ENCODE measurements at places on chromosomes 7 and 10.
A peak's percentile ranks its signal among the peaks of the same experiment; 100 is the strongest.

- no peak for DNase-seq
These were observed 66.1 kb upstream of the PIP4K2A start for GRCh38 chr10:22780474-22780885.

DNA sequence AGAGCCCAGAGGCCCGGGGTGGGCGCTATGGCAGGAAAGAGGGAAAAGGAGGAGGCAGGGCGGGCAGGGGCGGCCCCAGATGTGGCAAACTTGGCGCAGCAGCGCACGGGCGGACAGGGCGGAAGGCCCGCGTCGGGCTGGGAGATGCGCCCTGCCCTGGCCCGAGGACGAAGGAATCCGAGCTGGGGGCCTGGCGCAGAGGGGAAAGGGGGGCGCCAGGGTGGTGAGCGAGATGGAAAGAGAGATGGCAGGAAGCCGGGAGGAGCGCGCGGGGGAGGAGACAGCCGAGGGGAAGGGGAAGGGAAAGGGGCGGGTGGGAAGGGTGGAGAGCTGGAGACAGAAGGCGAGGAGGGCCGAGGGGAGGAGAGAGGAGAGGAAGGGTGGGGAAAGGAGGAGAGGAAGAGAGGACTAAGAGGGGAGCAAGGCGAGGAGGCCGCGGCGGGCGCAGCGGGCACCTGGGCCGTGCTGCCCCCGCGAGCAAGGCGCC, at the start of gene MARVELD1:
Gene MARVELD1 (plus strand): TSS at position 392 of the 487 bp plus-strand sequence. CDS start 147 bp downstream, outside the sequence.
- DNase-seq: no peak

DNA sequence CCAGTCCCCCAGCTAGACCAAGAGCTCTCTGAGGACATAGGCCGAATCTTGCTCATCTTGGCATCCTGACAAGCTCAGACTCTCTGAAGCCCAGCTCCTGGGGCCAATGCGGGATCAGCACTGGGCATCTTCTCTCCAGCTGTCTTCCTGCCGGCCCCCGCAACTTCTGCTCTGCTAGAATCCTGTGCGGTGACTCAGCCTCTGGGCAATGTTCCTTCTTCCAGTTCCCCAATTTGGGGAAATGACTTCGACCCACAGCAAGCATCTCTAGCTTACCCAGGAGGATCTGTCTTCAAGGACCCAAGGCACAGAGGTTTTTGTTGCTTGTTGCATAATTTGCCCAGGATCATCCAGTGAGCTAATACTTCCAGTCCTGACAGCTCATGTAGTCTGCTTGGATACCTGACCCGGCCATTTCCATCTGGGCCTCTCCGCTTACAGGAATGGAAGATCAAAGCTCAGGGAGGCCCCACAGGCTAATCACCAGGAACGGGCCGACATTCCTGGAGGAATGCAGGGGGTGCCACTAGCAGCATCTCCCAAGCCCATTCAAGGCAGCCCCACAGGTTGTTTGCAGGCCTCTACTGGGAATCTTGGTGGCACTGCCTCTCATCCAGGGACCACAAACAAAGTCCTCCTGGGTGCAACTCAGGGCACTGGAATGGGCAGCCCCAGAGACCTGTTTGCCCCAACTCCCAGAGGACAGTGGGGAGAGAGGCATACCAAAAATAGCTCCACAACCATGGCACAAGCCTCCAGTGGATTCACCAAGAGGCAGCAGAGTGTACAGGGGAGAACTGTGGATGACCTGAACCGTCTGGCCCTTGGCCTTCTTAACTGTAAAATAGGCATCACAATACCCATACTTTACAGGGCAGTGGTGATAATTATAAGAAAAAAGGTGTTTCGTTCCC, 151.9 kb downstream of the NEURL1 start:
- no peak for DNase-seq

DNA sequence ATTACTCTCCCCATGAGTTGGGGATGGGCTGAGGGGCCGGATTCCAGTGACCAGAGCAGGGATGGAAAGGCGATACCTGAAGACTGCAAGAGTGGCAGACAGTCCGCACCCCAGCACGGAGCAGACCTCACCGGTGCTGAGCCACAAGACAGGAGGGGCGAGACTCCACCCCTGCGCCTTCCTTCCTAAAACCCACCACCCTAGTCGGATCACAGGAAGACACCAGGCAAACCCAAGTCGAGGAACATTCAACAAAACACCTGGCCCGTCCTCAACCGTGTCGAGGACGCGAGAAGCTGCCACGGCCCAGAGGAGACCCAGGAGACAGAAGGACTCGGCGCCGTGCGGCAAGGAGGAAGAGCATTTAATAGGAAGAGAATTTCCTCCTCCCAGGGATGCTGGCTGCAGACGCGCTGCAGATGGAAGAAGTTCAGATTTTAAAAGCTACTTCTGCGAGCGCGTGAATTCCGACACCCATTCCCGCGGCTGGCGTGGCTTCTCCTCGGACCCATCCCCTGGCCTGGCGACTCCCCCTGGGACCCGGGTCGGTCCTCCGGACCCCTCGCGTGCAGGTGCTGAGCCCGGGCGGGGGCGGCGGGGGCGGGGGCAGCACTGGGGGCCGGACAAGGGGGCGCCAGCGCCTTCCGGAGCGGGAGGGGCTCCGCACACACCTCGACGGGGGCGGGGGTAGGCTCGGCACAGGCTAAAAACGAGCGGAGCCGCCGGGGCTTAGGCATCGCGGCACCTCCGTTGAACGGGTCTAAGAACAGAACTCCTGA, 563 bp upstream of the UTF1 start:
- no peak for DNase-seq

DNA sequence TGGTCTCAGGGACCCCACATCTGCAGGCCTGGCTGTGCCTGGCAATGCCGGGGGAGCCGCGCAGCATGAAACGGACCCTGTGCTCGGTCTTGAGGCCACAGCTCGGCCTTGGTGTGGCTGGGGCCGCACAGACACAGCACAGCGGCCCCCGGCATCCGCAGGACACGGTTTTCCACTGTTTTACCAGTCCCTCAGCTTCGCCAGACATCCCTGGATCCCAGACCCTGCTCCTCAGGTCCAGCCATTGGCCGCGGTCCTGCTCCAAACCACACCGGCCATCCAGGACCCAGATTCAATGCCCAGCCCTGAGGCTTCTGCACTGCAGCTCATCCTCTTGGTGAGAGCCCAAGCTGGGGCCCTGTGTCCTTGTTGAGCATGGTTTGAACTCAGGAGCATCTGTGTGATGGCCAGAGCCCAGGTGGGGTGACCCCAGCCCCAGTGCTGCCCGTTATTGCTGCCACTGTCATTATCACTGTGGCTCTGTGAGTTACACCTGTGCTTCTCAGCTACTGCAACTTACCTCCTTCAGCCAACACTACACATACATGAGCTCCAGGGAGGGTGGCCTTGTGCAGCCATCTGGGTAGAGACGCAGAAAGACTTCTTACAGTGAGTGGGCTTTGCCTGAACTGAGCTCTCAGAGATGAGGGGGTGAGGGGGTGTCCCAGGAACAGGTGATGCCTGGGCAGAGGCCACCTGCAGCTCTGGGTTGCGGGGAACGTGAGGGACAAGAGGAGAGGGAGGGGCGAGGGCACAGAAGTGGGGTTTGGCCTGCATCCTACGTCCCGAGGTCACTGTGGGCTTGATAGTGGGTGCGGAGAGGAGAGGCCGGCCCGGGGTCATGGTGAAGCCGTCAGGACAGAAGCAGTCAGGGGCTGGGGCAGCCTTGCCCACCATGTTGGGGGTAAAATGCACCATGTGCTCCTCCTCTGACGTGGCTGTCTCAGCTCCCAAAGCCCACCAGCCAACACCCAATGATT, 567.6 kb downstream of the PTPRN2 start:
- DNase-seq: no peak

- DNase-seq: no peak
These were observed 15.2 kb downstream of the FAM20C start for GRCh38 chr7:207418-208129.

- DNase-seq: peak; percentile 43
These were observed 4.0 kb upstream of the SH3PXD2A start for GRCh38 chr10:103859161-103860086.

DNA sequence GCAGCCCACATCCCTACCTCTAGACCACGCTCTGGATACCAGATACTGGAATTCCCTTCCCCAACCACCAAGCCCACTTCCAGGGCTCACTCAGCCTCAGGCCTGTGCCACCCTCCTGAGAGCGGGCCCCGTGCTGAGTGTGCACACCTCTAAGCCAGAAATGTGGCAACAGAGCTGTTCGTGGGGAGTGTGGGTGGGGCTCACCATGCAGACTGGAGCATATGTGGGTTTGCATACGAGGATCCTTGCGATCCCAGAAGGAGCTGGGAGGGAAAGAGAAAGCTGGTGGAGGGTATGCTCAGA, 13.0 kb upstream of the LIMK1 start:
- no peak for DNase-seq

GRCh38 chr10:82817676-82818422, 942.9 kb downstream of the NRG3 start:
- DNase-seq: no peak

- no peak for DNase-seq
These were observed 44.1 kb upstream of the ADRB1 start for GRCh38 chr10:113999531-113999930.

DNA sequence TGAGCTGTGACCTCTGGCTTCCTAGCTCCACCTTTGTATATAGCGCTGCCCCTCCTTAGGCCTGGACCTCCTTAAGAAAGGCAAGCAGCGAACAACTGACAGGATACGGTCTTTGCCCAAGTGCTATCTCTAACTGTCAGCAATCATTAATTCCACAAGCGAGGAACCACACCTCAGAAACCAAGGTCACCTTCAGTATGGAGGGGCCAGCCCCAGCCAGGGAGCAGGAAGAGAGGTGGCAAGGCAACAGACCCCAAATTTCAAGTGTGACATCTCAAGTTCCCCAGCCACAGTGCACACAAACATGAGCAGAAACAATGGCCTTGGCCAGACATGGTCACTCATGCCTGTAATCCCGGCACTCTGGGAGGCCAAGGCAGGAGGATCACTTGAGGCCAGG, 4.8 kb upstream of the AOC1 start:
- no peak for DNase-seq

GRCh38 chr10:43384252-43385221, 13.1 kb downstream of the FXYD4 start:
- DNase-seq: no peak

DNA sequence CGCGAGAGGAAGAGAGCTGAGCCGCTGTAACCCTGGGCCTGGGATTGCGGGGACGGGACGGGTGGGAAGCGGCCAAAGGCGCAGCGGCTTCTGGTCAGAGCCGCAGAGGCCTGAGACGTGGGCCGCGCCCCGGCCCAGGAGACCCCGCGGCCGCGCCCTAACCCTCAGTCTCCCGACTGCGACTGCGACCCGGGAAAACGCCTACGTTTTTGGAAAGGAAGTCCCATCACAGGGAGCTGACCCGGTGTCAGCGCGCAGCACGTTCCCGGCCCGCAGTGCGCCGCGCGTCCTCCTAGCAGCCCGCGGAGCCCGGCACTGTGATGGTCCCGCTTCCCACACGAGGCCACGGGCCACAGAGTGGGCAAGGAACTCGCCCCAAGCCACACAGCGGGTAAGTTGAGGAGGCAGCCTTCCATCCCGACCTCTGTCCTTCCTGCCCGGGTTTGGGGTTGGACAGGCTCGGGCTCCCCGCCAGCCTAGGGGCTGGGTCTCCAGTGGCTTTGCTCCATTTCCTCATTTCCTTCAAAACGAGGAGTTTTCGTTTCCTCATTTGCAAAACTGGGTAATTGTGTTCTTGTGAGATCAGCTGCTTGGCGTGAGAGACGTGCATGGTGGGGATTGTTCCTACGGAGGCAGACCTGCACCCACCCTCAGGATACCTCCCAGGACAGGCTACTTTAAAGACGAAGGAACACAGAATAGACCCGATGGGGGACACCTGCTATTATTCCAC, 1.2 kb downstream of the GPNMB start:
- DNase-seq: no peak

GRCh38 chr10:13346283-13347042, 1.6 kb downstream of the SEPHS1 start:
- DNase-seq: no peak
